ENCODE measurements at places on chromosomes 13 and 19.

- no peak for DNase-seq
These were observed 120.6 kb downstream of the IRS2 start for GRCh38 chr13:109665781-109666249.

- DNase-seq: no peak
These were observed 3.9 kb downstream of the MBNL2 start for GRCh38 chr13:97226013-97226412.

DNA sequence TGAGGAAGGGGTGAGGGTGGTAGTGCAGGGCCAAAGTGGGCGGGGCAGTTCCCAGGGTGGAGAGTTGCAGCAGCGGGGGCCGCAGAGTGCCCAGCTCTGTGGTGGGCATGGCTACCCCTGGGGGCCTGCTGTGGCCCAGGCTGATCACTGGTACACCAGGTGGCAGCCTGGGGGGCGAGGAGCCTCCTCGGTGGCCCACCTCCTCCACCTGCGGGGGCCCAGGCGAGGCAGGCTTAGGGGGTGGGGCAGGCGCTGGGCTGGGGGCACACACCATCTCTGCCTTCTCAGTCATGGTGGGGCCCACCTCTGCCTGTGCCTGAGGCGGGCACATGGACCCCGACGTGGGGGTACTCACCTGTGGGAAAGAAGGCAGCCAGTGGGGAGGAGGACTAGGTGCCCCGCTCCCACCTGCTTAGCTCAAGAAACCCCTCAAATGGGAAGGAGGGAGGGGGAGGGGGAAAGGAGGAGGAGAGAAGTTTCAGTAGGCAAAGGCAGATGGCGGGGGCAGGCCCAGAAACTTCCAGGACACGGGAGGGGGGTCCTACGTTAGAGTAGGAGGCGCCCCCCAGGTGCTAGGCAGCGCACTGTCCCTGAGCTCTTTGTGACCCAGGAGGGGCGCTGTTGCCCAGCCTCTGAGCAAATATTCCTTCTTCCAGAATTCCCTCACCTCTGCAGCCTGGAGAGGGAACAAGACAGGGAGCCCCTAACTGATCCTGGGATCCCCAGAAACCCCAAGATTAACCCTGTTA, 1.6 kb downstream of the LYL1 start:
- DNase-seq: no peak

DNA sequence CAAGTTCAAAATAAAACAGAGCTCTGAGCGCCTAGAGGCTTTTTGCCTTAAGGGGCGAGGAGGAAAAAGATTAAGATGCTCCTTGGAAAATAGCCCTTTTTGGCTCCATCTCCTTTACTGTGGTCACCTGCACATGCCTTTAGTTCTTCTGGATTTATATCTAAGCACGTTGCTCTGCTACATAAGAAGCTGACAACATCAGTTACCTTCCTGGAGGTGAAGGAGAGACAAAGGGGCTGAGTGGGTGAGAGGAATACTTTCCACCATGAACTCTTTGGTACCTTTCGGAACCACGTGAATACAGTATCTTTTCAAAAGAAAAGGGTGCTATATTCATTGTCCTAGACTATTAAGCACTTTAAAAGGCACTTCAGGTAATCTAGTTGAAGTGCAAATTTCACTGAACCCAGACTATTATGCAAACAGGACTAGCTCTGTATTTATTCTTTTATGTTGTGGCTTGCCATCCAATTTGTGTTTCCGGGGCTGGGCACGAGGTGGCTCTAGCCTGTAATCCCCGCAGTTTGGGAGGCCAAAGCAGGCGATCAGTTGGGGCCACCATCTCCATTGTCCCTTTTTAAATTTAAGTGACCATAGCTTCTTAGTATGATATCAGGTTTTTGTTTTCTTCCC, 201.5 kb downstream of the TM9SF2 start:
- DNase-seq: no peak

GRCh38 chr19:58408152-58409009, at the start of gene ZNF584:
Gene ZNF584, plus strand, starts transcription at chr19:58408649. Its CDS starts 499 bp downstream, at chr19:58409148.
- peak; percentile 91 for DNase-seq

GRCh38 chr13:64274481-64275217, 2859.0 kb upstream of the PCDH20 start:
- DNase-seq: no peak

- DNase-seq: no peak
These were observed 56.4 kb downstream of the ZDHHC20 start for GRCh38 chr13:21402586-21403307.

- no peak for DNase-seq
These were observed 55.7 kb downstream of the MRPL57 start for GRCh38 chr13:21232196-21232595.

- DNase-seq: no peak
These were observed 26.1 kb downstream of the CRTC1 start for GRCh38 chr19:18709546-18709945.

DNA sequence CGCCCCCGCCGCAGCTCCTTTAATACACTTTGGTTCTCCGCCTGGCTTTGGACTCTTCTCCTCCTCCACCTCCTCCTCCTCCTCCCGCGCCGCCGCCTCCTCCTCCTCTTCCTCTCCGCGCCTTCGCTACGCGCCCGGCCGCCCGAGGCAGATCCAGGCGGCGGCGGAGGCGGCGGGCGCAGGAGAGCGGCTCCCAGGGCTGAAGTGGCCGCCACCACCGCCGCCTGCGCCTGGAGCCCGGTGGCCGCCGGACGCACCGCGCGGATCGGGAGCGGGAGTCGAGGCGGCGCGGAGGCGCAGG, at the start of gene ZIC2:
Gene ZIC2, plus strand, starts transcription at position 50 of the 301 bp plus-strand sequence. CDS start 281 bp downstream, outside the sequence.
- no peak for DNase-seq

GRCh38 chr13:23988546-23989122, 91.3 kb upstream of the C1QTNF9B start:
- DNase-seq: no peak

GRCh38 chr19:48737360-48737998, 2.9 kb downstream of the RASIP1 start:
- no peak for DNase-seq

DNA sequence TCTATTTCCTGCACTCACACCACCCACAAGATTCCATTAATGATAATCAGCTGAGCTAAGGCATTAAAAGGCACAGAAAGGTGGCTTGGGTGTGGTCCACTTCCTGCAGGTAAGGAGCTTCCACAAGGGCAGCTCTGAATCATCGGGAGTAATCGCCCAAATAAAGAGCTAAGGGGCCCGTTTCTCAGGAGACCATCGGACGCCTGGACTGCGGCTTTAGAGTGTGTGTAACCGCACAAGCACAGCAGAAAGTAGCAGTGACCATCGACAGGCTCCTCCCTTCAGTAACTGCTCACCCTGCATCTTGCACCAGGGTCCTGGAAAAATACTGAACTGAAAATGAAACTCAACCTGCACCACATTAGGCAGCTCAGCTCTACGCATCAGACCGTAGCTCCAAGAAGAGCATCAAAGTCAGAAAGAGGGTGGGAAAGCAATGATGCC, 6.0 kb downstream of the STK24 start:
- no peak for DNase-seq

DNA sequence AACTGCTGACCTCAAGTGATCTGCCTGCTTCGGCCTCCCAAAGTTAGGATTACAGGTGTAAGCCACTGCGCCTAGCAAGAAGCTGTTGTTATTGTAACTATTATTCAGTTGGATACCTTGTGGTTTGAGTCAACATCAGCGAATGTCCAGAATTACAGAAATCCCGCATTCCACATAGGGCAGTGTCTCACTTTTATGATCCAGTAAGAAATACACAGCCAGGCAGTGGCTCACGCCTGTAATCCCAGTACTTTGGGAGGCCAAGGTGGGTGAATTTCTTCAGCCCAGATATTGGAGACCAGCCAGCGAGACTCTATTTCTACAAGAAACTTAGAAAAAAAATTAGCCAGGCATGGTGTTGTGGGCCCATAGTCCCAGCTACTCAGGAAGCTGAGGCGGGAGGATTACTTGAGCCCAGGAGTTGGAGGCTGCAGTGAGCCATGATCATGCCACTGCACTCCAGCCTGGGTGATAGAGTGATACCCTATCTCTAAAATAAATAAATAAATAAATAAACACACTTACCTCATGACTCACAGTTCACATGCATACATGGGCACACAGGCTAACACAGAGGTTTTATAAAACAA, 43.8 kb downstream of the SPTBN4 start:
- no peak for DNase-seq

- DNase-seq: no peak
These were observed 3.7 kb downstream of the NAPA start for GRCh38 chr19:47511128-47511517.

DNA sequence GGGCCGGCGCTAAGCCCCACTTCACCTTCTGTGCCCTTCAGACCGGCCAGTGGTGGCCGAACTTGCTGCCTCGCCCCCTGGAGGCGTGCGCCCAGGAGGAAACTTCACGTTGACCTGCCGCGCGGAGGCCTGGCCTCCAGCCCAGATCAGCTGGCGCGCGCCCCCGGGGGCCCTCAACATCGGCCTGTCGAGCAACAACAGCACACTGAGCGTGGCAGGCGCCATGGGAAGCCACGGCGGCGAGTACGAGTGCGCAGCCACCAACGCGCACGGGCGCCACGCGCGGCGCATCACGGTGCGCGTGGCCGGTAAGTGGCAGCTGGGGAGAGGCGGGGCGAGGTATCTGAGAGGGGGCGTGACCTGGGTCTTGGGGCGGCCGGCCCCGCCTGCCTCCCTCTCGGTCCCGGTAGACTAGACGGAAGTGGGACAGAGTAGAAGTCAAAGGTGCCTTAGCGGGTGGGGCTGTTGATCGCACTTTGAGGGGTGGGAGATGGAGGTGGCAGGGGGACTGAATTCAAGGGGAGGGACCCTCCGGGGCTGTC, 5.6 kb downstream of the ICAM5 start:
- no peak for DNase-seq

GRCh38 chr19:10134040-10134439, 14.3 kb upstream of the EIF3G start:
- no peak for DNase-seq

DNA sequence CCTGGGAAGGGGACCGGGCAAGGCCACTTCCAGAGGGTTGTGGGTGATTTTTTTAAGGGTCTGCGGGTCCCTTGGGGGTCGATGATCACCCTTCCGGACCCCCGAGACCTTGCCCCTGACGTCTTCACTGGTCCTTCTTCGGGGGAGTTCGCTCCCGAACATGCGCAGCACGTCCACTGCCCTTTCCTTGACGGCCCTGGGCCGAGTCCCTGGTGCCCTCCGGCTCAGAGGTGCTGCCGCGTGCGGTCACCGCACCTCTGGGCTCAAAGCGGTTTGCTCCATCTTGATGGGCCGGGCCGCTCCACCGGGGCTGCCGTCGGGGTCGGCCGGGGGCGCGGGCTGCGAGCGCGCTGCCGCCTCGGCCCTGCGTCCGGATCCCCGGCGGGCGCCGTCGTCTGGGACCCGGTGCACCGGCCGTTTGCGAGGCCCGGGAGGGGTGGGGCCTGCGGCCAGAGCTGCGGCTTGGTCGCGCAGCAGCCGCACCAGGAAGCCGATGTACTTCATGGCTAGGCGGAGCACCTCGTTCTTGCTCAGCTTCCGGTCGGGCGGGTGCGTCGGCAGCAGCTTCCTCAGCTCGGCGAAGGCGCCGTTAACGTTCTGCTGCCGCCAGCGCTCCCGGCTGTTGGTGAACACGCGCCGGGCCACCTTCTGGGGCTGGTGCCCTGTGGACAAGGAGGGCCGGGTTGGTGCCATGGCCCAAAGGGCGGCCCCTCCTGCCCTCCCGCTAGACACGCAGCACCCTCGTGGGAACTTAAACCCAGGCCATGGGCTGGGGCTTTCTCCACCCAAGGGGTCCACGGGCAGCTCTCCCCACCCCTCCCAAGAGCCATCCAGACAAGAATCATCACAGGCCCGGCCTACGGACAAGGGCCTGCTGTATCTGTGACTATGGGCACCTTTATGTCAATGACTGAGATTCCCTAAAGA, 3.3 kb downstream of the LYL1 start:
- DNase-seq: no peak

GRCh38 chr13:30398601-30399072, 23.7 kb upstream of the UBE2L5 start:
- DNase-seq: no peak

DNA sequence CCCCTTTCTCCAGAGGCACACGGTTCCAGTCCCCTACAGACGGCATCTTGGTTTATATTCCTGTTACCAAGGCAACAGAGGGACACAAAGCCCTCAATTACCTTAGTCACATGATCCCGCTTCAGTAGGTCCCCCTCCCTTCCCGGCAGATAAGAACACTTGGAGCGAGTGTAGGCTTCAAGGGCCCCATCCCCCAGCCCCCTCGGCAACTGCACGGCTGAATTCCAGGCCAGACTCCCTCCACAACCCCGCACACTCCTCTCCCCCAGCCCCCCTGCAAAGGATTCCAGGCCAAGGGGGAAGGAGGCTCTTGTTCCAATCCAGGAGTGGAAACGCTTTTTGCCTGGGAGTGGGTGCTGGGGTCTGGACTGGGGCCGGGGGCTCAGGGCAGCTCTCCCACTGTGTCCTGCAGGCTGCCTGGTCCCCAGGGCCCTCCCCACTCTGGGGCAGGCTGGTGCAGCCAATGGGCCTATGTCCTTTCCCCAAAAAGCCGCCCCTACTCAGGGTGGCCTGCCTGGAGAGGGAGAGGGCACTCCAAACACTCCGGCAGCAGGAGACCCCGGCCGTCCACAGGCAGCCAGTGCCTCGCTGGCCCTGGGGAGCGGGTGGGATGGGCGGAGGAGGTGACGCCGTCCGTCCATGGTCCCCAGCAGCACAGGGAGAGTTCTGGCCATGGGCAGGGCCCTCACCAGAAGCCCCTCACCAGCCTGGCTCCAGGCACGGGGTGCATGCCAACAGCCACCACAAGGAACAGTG, 62.6 kb downstream of the MLLT1 start:
- DNase-seq: no peak

GRCh38 chr19:7691497-7691896, 10.4 kb downstream of the FCER2 start:
- no peak for DNase-seq

GRCh38 chr13:24214528-24214927, 54.0 kb downstream of the SPATA13 start:
- DNase-seq: no peak

GRCh38 chr19:3981373-3981735, 3.9 kb downstream of the EEF2 start:
- DNase-seq: no peak

- DNase-seq: no peak
These were observed 154.4 kb downstream of the GGACT start for GRCh38 chr13:100434010-100434763.

DNA sequence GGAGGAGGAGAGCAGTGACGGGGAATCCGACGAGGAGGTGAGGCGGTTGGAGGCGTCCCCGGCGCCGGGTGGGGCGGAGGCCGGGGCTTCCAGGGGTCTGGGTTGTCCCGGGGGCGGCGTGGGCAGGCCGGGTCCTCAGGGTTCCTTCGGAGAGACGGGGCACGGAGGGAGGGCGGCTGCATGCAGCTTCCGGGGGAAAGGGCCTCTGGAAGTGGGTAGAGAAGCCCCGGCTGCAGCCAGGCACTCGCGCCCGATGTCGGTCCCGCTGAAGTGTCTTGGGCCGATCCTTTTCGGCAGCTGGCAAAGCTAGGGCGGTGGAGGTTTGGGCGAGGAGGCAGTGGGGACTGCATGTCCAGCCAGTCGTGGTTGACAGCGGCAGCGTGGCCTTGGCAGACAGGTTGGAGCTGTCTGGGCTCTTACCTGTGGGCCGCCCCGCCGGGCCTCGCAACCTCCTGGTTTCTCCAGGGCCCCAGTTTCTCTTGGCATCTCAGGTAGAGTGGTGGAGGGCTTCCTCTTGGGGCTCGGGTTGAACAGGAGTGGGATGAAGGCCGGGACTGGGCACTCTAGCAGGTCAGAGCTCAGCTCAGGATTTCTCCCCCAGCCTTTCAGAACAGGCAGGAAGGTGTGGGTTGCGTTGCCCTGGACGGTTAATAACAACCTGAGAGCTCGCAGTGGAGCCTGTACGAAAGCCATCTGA, 690 bp downstream of the KMT2B start:
- DNase-seq: no peak

Data from NCI-H446 (cell line).